Peyer's patch (tissue), 4 donors: ENCODE measurements at places on chromosomes 16 and 17. TPM values are rescaled to one million over a fixed set of nuclear protein-coding genes. Genes with fewer than 3 reads are reported as not detected.

The TEKT5 gene
- total RNA-seq = not detected

The ENKD1 gene
- total RNA-seq = 16.1 TPM

The PIMREG gene
- total RNA-seq = 9.8 TPM

The SYCE1L gene
- total RNA-seq = not detected

The SOX9 gene
- 38.0 TPM for total RNA-seq

The CCL1 gene
- total RNA-seq = not detected

The C16orf54 gene
- 2.7 TPM for total RNA-seq

The CDYL2 gene
- total RNA-seq = 18.6 TPM

The CCDC102A gene
- 3.1 TPM for total RNA-seq

The MYOCD gene
- total RNA-seq = 5.2 TPM

The SLFN14 gene
- not detected for total RNA-seq

The HOXB2 gene
- total RNA-seq = 3.3 TPM

The MYH8 gene
- not detected for total RNA-seq

The ALDH3A1 gene
- 3.5 TPM for total RNA-seq

The PRR15L gene
- 358 TPM for total RNA-seq

The IL17C gene
- not detected for total RNA-seq

The ANKRD40CL gene
- 9.9 TPM for total RNA-seq

The KRT32 gene
- total RNA-seq = not detected

The HP gene
- not detected for total RNA-seq

The NPIPB2 gene
- 4.7 TPM for total RNA-seq

The CD300LB gene
- not detected for total RNA-seq

The NAGS gene
- 55.1 TPM for total RNA-seq

The BRIP1 gene
- total RNA-seq = 4.3 TPM

The TAC4 gene
- not detected for total RNA-seq

The PYDC1 gene
- not detected for total RNA-seq

The CA5A gene
- total RNA-seq = not detected

The CEP112 gene
- 5.0 TPM for total RNA-seq

The KRT25 gene
- total RNA-seq = not detected

The KLHDC4 gene
- 64.5 TPM for total RNA-seq

The GRB7 gene
- total RNA-seq = 20.0 TPM

The CYGB gene
- total RNA-seq = 10.9 TPM

The C16orf74 gene
- 2.5 TPM for total RNA-seq

The TEKT1 gene
- total RNA-seq = not detected

The BCAR1 gene
- total RNA-seq = 77.6 TPM

The MYCBPAP gene
- total RNA-seq = 0.53 TPM

The SP6 gene
- 3.3 TPM for total RNA-seq

The WSCD1 gene
- 47.3 TPM for total RNA-seq

The CD300A gene
- 1.1 TPM for total RNA-seq

The IL32 gene
- 676 TPM for total RNA-seq

The MFSD6L gene
- total RNA-seq = 3.2 TPM

The DHRS7C gene
- not detected for total RNA-seq

The CCDC92B gene
- total RNA-seq = not detected

The KCNH6 gene
- 39.4 TPM for total RNA-seq

The PDE6G gene
- not detected for total RNA-seq

The CDC42EP4 gene
- total RNA-seq = 90.0 TPM

The ACACA gene
- total RNA-seq = 33.1 TPM

The LAT gene
- 16.6 TPM for total RNA-seq

The ALDH3A2 gene
- 217 TPM for total RNA-seq

The MYO18A gene
- total RNA-seq = 104 TPM

The TMEM235 gene
- total RNA-seq = not detected

The MARVELD3 gene
- total RNA-seq = 158 TPM

The TERB1 gene
- not detected for total RNA-seq

The GH1 gene
- not detected for total RNA-seq

The CMTM2 gene
- not detected for total RNA-seq

The TBC1D3K gene
- not detected for total RNA-seq

The SCIMP gene
- not detected for total RNA-seq

The DOC2A gene
- total RNA-seq = 4.9 TPM

The G6PC1 gene
- 50.8 TPM for total RNA-seq
